Activated naive CD4-positive, alpha-beta T cell (primary cell): ENCODE measurements at places on chromosomes 16 and 17.

- DNase-seq: no peak
Observed at GRCh38 chr17:48162946-48163506, 55.5 kb downstream of the SNX11 start.

GRCh38 chr16:82535764-82536163 is 91.0 kb upstream of the CDH13 start:
- no peak for DNase-seq

DNA sequence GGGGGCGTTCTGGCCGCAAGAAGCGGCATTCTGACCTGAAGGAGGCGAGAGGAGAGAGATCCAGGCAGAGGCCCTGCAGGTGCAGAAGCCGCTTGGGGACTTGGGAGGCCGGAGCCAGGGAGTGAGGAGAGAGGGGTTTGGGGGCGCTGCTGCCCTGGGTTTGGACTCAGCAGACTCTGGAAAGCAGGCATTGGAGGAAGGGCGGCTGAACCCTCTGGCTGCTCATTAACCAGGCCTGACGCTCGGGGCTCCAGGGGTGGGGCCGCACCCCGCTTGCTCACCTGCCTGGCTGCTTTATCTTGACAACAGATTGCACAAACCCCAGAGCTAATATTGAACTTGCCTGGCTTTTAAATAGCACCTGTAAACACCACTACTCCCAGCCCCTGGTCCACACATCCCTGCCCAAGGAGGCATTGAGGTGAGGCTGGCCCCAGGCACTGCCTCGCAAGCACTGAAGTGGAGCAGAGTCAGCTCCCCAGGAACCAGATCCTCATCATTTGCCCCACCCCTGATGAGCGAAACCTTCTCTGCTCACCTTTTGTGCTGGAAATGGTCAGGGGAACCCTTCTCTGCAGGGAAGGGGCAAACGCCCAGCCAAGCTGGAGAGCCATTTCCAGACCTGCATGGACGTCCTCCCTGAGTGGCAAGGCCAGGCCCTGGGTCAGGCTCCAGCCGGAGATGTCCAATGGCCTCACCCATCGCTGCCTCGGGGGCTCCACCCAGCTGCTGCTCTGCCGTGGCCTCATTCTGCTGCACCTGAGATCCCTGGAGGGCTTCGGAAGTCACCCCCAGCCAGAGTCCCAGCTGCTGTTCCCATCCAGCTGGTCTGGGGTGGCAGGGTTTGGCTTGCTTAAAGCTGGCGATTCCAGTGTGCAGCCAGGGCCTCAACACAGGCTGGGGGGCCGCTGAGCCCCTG is 190.2 kb upstream of the GSE1 start:
- DNase-seq: no peak

DNA sequence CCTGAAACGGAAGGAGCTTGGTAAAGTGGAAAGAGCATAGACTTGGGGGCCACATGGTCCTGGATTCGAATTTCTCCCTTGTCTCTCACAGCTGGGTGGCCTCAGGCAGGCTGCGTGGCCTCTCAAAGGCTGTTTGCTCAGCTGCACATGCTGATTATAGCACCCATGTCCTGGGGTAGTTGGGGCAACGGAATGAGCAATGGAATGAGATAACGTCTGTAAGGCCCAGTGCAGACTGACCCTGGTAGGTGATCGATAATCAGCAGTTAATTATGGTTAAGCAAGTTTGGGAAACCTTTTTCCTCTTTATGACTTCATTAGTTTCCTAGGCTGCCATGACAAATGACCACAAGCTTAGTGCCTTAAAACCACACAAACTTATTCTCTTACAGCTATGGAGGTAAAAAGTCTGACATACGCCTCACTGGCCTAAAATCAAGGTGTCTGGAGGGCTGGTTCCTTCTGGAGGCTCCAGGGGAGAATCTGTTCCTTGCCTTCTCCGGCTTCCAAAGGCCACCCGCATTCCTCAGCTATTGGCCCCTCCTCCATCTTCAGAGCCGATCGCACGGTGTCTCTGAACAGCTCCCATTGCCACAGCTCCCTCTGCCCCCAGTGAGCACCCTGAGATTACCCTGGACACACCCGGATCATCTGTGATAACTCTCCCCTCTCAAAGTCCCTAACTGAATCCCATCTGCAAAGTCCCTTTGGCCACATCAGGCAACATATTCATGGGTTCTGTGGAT is 294.9 kb upstream of the FOXF1 start:
- no peak for DNase-seq

DNA sequence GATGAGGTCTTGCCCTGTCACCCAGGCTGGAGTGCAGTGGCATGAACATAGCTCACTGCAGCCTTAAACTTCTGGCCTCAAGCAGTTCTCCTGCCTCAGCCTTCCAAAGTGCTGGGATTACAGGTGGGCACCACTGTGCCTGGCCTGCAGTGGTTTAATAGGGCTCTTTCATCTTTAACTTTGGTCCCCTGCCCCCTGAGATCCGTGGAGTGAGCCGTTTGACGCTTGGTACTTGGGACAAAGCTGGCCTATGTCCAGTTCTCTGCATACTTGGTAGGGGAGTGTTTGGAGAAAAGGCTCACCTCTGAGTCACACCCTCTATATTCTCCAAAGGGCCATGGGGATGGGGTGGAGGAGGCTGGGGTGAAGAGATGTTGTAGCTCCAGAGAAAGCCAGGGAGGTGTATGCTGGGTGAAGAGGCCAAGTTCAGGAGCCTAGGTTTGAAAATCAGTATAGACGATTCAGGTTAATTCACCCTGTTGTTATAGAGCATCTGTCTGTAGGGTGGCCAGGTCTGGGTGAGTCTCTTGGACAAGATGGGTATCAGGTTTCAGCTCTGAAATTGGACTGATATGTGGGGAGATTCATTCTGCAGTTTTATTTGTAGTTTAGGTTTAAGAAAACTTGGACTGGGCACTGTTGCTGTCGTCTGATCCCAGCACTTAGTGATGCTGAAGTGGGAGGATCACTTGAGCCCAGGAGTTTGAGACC is 17.6 kb downstream of the ABCC1 start:
- no peak for DNase-seq

DNA sequence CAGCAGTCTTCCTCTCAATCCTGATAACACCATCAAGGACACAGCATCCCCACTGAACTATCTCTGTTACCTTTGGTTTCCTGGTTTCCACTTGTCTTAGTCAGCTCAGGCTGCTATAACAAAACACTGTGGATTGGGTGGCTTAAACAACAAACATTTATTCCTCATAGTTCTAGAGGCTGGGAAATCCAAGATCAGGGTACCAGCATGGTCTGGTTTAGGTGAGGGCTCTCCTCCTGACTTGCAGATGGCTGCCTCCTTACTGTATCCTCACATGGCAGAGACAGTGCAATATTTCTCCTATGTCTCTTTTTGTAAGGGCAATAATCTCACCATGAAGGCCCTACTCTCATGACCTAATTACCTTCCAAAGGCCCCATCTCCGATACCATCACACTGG is 103.2 kb upstream of the AXIN2 start:
- no peak for DNase-seq

GRCh38 chr16:66344533-66345145 is 21.9 kb upstream of the CDH5 start:
- DNase-seq: no peak

- DNase-seq: no peak
Observed at GRCh38 chr16:88983165-88983564, 6.2 kb upstream of the CBFA2T3 start.

- no peak for DNase-seq
Observed at GRCh38 chr16:69201787-69202186, 14.8 kb downstream of the SNTB2 start.

- no peak for DNase-seq
Observed at GRCh38 chr16:29232811-29233704, 173.5 kb downstream of the NPIPB11 start.

DNA sequence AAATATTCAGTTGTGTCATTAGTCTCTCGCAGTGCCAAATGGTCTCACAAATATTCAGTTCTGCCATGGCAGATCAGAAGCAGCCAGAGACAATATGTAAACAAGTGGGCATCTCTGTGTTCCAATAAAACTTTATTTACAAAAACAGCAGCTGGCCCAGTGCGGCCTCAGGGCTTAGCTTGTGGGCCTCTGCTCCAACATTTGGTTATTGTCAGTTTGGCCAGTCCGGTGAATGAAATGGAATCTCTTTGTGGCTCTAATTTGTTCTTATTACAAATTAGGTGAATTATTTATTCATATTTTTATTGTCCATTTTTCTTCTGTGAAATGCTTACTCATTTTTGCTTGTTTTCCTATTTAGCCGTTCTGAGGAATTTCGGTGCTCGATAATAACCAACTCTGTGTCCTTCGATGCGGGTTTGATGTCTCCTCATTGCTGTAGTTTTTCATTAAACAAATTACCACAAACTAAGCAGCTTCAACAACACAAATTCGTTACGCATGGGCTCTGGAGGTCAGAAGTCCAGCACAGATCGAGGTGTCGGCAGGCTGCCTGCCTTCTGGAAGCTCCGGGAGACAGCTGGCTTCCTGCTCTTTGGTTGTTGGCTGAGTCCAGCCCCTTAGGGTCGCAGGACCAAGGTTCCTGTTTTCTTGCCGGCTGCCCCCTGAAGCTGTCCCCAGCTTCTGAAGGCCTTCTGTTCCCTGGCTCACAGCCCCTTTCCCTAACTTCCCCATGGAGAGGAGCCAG is 4.1 kb upstream of the SLC38A10 start:
- no peak for DNase-seq

- DNase-seq: no peak
Observed at GRCh38 chr16:491220-491919, 36.1 kb upstream of the CAPN15 start.

DNA sequence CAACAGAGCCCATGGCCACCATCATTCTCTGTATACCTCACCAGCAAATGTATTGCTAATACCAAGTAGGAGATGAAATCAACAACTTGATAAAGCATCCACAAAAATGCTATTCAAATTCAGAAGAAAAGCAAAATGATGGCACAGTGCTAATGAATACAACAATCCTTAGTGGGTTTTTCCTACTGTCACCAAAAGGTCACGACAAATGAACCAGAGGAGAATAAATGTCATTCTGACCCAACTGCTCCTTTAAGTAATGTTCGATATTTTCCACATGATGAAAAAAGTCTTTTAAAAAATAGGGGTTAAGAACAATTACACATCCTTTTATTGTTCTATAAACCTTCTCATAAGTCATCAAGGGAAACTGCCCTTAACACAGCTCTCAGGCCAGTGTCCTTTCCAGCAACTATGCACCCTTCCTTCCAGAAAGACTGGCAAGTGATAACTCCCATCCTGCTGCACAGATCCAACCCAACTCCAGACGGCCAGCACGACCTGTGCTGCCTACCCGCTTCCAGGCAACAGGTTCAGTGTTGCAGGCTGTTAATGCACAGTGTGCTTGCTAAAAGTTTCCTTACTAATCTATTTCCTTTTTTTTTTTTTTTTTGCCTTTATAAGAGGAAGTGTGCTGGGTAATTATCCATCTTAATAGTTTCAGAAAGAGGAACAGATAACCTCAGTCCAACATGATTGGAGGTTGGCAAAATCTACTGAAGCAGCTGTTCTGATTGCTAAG is 15.4 kb downstream of the FBXO31 start:
- DNase-seq: no peak

DNA sequence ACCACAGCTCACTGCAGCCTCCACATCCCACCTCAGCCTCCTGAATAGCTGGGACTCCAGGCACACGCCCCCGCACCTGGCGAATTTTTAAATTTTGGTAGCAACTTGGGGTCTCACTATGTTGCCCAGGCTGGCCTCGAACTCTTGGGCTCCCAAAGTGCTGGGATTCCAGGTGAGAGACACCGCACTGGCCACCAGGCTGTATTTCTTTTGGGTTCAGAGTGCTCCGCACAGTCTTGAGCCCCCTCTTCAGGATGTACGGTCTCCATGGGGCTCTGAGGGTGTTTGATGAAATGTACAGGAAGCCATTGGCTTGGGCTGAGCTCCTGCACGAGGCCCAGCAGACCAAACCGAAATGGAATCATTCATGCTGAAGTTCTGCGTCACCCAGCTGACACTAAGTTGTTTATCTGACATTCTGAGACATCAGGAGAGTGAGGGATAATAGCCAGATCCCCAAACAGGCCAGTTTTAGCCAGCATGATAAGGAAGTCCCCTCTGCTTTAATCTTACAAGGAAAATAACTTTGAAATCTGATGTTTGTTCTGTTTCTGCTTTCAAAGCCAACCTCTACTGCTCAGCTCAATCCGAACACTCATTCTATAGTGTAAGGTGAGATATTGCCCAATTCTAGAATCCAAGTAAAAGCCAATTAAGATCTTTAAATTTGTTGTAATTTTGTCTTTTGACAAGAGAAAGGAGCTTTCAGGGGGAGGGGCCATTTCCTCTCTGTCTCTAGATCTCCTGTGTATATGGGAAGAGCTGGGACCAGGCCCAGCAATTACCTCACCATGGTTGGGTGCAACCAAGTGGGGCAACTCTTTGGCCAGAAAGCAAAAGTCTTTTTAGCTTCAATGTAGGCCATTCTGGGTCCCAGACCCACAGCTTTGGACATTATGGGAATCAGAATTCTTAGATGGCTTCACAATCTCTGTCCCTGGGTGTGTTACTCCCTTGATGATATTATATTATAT is 23.7 kb downstream of the GPR142 start:
- DNase-seq: no peak

- no peak for DNase-seq
Observed at GRCh38 chr16:72975809-72976437, 72.0 kb downstream of the ZFHX3 start.

DNA sequence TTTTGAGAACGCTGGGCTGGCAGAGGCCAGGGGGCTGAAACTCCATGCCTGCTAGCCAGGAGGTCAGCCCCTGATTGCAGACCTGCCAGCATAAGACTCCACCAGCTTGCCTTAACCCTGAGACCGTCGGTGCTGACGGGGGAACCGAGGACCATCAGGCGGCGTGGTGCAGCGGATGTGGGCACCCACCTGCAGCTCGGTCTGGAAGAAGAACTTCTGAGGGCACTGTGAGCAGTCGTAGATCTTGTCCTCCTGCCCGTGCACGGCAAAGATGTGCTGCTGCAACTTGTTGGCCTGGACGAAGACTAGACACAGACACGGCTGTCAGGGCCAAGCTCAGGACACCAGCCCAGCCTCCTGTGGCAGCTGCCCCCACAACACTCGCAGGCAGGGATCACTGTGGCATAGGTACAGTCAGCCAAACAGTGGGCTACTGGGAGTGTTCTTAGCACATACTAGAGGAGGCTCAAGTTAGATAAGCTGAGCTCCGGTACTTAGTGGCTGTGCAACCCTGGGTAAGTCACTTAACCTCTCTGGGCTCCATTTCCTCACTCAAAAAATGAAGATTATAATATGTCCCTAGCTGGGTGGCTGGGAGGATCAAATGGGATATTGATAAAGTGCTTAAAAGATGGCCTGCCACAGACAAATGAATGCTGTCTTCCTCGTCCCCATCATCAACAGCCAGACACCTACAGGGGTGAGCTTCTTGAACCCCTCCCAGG is 150.0 kb downstream of the C16orf78 start:
- no peak for DNase-seq
